GM03348 (cell line): ENCODE measurements at places on chromosomes 16 and 17.
A peak's percentile ranks its signal among the peaks of the same experiment; 100 is the strongest.

DNA sequence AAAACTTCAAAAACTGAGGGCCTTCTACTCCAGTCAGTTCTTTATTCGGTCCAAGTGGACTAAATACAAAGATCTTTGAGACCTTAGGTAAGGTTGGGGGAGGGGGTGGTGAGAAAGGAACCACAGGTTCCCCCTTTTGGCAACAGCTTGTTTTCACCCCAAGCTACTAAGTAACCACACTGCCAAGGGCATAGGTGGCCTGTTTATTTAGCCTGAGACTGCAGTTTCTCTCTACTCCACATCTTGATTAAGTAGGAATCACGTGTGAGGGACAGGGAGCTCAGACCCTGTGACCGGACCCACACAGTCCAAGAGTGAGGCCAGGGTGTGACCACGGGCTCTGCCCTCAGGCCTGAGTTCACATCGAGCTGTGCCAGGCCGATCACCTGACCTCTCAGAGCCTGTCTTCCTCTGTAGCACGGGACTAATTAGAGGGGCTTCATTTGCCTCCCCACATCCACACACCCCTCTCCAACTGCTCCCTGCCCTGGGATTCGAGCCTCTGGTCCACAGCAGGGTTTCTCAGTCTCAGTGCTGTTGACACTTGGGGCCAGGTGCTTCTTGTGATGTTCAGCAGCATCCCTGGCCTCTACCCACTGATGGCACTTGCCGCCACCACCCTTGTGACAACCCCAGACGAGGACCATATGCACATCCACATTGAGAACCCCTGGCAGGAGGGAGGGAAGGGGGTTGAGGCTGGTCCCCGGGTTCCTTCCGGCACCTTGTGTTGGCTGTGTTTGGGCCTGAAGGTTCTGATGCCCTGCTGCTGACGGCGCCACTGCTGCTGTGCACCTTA lies 17.8 kb downstream of the ST6GALNAC2 start:
- DNase-seq, result no peak

- no peak for DNase-seq
Measured at GRCh38 chr16:85909932-85910853, 11.2 kb downstream of the IRF8 start.

GRCh38 chr16:53925526-53925925 lies 221.6 kb downstream of the FTO start:
- DNase-seq, result no peak

DNA sequence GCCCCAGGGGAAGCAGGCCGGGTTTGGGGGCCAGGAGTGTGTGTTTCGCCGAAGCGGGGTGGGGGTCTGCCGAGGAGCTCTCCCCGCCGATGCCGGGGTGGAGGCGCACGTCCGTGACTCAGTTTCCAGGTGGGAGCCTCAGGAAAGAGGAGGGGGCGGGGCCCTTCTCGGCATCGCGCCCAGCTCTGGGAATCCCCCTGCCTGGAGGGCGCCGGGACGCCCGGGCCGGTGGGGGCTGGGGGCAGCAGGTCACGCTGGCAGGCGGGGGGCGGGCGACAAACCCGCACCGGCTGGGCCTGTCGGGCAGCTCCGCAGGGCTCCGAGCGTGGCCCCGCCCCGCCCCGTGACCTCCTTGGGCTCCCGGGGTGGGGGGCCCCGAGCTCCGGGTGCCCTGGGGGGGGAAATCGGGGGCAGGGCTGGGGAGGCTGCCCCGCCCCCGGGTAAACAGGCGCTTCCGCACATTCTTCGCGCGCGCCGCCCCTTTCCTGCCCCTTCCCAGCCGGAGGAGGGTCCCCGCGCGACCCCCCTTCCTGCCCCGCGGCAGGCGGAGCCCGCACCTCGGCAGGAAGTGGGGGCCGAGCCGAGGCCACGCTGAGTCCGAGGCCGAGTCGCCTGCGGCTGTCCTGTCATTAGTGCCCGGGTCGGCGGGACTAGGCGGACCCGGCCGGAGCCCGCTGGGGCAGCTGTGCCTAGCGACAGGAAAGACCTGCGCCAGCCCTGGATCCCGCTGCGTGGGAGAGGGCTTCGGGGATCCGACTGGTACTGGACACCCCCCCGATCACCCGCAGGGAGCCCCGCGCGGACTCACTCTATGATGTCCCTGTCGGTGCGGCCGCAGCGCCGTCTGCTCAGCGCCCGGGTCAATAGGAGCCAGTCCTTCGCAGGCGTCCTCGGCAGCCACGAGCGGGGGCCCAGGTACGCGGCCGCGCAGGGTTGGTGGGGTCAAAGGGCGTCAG lies 9.3 kb downstream of the RIPOR1 start:
- DNase-seq, result peak; percentile 81

- peak; percentile 79 for DNase-seq
Measured at GRCh38 chr16:27245276-27246172, 23.0 kb downstream of the NSMCE1 start.

- DNase-seq, result no peak
Measured at GRCh38 chr17:79444198-79444597, 166.7 kb downstream of the RBFOX3 start.

- DNase-seq, result peak; percentile 15
Measured at GRCh38 chr17:59505610-59506276, 59.7 kb upstream of the DHX40 start.

DNA sequence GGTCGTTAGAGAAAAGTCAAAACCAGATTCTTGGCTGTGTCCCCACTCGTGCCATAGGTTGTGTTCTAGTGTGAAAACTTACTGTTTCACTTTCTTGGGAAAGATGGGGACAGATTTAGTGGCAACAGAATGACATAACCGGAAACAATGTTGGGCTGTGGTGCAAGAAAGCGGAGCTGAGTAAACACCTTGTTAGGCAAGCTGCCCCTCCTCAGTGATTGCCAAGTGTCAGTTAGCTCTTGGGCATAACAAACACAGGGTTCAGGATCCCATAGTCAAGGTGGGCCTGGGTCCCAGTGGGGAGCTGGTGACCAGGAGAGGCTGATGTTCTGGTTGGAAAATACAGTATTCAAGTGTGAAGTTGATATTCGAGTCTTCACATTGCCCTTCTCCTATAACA lies 15.4 kb downstream of the UBN1 start:
- DNase-seq, result no peak

DNA sequence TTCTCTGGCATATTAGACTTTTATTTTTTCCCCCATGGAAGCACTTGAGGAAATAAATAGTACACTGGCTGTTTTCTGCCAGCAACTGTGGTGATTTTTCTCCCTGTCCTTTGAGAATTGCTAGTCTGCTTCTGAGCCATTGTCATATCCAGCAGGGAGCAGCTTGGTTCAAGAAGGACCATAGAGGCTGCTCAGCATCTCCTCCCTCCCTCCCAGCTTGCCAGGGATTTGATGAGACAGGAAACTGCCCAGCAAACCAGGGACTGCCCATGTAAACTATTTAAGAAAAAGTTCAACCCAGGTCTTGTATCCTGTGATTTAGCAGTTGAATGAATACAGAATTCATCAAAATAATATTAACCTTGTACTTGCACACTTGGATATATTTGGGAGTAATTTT lies 39.5 kb downstream of the CYB5B start:
- DNase-seq, result no peak

- no peak for DNase-seq
Measured at GRCh38 chr17:69508814-69509213, 94.3 kb downstream of the MAP2K6 start.

GRCh38 chr17:75701288-75701687 lies 20.0 kb upstream of the ITGB4 start:
- DNase-seq, result no peak

- no peak for DNase-seq
Measured at GRCh38 chr16:85650844-85651628, 37.7 kb downstream of the GINS2 start.

DNA sequence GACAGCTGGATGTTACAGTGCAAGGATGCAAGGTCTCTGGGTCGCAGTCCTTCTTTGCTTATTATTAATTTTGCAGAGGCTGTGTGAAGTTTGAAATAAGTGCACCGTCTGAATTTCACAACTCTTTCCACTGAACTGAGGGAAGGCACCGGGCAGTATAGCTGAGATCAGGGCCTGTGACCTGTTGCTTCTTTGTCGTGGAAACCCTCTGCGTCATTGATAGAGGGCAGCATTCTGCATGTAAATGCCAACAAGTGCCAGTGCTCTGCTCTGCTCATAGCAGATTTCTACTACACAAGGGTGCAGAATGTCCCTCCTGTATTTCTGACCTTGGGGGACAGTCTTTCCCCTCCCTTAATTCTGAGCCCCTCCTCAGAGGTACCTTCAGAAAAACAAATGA lies 26.0 kb downstream of the CD300LF start:
- no peak for DNase-seq

DNA sequence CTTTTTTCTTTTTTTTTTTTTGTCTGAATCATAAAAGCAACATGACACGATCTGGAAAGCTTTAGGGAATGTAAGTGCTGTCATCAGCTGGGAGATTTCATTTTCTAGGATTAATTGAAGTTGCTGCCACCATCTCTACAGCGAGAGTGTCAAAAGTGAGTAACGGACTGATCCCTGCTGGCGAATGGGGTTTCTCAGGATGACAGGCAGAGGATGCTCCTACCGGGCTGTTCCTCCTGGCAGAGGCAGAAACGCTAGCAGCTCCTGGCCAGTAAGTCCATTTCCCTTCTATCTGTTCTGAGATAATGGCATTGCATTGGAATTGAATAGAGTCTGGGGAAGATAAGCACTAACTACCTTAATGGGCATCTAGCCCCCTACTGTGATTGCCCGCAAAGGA lies 80.5 kb upstream of the KIFC3 start:
- peak; percentile 39 for DNase-seq

GRCh38 chr17:31008374-31009041 lies 37.7 kb downstream of the RNF135 start:
- peak; percentile 76 for DNase-seq

- DNase-seq, result no peak
Measured at GRCh38 chr16:28985211-28986041, 574 bp downstream of the LAT start.

GRCh38 chr17:71438631-71439146 lies 682.1 kb upstream of the SOX9 start:
- DNase-seq, result peak; percentile 51

DNA sequence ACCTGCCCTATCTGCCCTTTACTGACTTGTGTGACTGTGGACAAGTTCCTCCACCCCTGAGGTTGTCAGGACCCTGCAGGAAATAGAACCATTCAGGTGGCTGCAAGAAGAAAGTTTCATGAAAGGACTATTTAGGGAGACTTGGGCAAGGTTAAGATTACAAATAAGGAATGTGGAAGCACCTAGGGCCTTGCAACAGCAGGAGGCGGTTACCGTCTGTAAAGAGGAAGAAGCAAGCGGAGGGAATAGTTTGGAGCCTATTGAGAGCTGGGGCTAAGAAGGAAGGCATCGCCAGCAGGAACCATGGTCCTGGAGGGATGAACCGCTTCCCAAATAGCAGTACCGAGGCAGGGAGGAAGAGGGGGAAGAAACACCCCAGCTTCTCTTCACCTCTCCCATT lies 132.4 kb downstream of the PRKCB start:
- no peak for DNase-seq

DNA sequence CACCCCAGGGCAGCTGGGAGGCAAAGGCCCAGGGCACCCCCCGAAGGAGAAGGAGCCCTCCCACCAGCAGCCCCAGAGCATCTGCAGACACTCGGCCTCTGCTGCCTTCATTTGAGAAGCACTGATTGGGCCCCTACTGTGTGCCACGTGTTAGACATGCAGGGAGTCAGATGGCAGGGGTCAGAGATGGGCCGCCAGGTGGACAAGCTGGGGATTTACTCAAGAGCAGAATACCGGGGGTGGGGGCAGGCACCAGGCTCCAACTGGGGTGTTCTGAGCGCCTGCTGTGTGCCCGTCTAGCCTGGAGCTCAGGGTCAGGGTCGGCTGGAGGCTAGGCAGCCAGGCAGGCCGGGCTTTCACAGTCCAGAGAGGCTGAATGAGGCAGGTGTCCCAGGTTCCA lies 18.7 kb downstream of the TPSG1 start:
- no peak for DNase-seq

DNA sequence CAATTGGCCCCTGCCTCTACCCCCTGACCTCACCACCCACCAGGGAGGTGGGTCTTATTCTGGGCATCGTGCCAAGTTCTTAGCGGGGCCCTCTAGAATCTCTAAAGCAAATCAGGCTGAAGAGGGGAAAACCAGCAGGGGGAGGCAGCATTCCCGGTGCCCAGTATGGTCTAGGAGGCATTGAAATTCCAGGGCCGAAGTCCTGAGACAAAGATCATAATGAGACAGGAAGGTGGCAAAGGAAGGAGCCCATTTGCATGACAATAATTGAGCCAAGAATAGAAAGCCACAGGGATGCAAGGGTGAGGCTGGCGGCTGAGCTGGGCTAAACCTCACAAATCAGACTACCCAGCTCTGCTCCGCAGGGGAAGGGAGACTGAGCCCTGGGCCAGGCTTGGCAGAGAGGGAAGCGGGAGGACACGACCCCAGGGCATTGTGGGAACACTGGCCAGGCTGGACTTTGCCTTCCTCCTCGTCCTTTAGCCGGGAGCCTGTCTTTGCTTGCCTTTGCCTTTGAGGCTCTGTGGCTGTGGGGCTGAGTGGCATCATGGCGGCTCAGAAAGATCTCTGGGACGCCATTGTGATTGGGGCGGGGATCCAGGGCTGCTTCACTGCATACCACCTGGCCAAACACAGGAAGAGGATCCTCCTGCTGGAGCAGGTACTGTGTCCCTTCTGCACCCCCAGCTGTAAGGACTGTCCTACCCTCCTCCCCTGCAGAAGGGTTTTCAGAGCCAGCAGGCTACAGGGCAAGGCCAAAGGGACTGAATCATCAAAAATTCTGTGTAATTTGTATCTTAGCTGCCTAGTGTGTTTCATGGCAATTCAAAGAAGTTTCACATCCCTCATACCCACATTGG lies at the start of gene PIPOX:
Gene PIPOX, plus strand, starts transcription at position 463 of the 860 bp plus-strand sequence. Its CDS starts 85 bp downstream, at position 548.
- no peak for DNase-seq

- DNase-seq, result no peak
Measured at GRCh38 chr16:55660026-55660425, 4.2 kb downstream of the SLC6A2 start.

DNA sequence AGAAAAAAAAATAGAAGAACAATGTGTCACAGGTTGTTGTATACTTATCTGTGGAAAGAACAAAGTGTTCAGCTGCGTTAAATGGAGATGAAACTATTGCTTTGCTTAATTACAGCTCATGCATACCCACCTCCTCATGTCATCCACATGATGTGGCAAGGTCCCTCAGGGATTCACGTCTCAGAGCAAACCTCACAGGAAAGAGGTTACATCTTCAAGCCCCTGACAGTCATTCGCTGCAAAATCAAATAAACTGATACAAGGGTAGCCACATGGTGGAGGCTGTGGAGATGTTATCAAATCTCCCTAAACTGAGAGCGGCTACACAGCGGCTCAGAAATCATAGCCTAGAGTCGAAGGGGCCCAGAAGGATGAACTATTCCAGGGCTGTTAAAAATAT lies 21.1 kb downstream of the GINS3 start:
- DNase-seq, result no peak

GRCh38 chr16:47492428-47493377 lies 31.6 kb downstream of the PHKB start:
- DNase-seq, result peak; percentile 15

- no peak for DNase-seq
Measured at GRCh38 chr17:76808326-76808725, 59.9 kb upstream of the MGAT5B start.

DNA sequence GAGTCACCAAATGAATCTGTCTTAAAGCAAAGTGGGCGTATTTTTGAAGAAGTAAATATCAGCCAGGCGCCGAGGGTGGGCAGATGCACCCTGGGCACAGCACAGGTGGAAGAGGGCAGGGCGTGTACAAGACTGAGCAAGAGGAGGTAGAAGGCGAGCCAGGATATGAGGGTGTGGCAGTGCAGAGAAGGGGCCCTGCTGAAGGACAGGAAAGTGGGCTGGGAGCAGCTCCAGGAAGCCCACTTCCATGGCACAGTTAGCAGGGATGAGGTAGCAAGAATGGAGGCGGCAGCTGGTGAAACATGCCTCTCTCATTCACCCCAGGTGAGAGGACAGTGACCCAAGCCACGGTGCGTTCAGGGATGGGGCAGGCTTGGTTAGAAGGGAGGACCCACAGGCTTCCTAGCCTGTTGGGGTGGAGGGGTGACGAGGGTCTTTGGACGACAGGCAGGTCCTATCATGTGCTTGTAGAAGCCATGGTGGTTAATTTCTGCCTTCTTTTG lies 149.3 kb downstream of the CLEC16A start:
- DNase-seq, result no peak
